ENCODE measurements at places on chromosomes 5 and 9. TPM values are rescaled to one million over a fixed set of nuclear protein-coding genes. Genes with fewer than 3 reads are reported as not detected.

HAND1 gene
- not detected for total RNA-seq

NTNG2 gene
- total RNA-seq = 2.1 TPM

DNA sequence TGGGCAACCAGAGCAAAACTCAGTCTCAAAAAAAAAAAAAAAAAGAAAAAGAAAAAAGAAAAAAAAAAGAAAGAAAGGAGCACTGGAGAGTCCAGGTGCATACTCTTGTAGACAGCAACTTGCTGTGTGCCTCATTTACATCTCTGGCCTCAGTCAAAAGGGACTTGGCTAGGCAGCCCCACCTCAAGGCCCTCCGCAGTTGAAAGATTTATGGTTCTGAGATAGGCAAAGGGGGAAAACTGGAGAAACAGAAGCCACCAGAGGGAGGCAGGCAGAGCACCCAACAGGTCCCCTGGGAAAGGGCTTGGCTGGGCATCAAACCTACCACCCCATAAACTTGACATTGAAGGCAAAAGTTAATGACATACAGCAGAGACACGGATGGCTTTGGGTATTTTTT, 6.1 kb downstream of the ORM2 start:
- H3K27ac ChIP-seq = no peak overlapping the region
- H3K36me3 ChIP-seq = peaks cover 9% of the 10 kb centered on the region
- H3K4me1 ChIP-seq = no peaks in the 10 kb centered on the region
- no peaks in the 10 kb centered on the region for H3K27me3 ChIP-seq
- no peak overlapping the region for H3K4me3 ChIP-seq
- DNase-seq = no peak

GRCh38 chr5:74546796-74547195, 93.7 kb downstream of the ENC1 start:
- DNase-seq = peak; percentile 70
- H3K27ac ChIP-seq = no peak overlapping the region
- H3K36me3 ChIP-seq = no peaks in the 10 kb centered on the region
- no peaks in the 10 kb centered on the region for H3K27me3 ChIP-seq
- H3K4me3 ChIP-seq = no peak overlapping the region

- H3K27ac ChIP-seq = peak overlapping the region; percentile 85
- peaks cover 3% of the 10 kb centered on the region for H3K4me1 ChIP-seq
- DNase-seq = peak; percentile 29
- no peaks in the 10 kb centered on the region for H3K36me3 ChIP-seq
- H3K4me3 ChIP-seq = peak overlapping the region; percentile 83
These were observed 511 bp downstream of the ARL15 start for GRCh38 chr5:54309691-54310432.

GRCh38 chr9:120532891-120533290, 47.1 kb downstream of the CDK5RAP2 start:
- no peak overlapping the region for H3K27ac ChIP-seq
- peaks cover 2% of the 10 kb centered on the region for H3K36me3 ChIP-seq
- no peaks in the 10 kb centered on the region for H3K4me1 ChIP-seq
- H3K27me3 ChIP-seq = no peaks in the 10 kb centered on the region

DNA sequence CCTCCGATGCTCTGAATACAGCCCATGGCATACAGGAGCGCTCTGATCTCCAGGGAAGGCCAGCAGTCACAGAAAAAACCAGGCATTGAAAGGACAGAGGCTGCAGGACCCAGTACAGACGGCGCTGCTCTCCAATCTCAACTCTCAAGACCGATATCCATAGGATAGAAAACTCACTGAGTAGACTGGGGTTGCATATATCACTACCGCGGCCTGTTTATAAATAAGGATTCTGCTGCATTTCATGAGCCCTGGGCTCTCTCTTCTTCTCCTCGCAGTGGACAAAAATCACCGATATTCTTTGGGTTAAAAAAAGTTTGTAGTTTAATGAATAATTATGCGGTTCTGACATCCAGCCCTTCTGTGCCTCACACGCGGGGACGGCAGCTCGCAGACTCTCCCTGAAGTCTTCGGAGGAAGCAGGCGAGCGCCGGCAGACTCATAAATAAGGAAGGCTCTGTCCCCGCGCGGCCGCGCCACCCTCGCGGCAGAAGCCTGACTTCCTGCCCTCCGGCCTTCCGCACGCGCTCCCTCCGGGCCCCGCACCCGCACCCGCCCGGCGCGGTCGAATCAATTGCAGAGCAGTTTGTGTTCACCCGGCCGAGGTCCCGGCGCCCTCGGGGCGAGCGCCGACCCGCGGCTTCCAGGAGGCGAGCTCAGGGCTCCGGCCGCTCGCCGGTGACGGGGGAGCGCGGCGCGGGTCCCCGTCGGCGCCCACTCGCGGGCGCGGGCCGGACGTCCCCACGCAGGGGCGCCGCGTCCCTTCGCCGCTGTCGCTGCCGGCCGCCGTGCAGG, at the start of gene FAM78A:
Gene FAM78A (minus strand): TSS at position 417 of the 795 bp plus-strand sequence. CDS start 331 bp downstream, at position 86.
- H3K27ac ChIP-seq = no peak within 1 kb of the TSS
- peaks cover 26% of the 10 kb centered on the region for H3K27me3 ChIP-seq
- peak within 1 kb of the TSS; percentile 46 for H3K4me3 ChIP-seq
- no peaks in the 10 kb centered on the region for H3K36me3 ChIP-seq

- no peak for DNase-seq
- peaks cover 2% of the 10 kb centered on the region for H3K27me3 ChIP-seq
- no peaks in the 10 kb centered on the region for H3K4me1 ChIP-seq
- no peaks in the 10 kb centered on the region for H3K36me3 ChIP-seq
These were observed 47.1 kb upstream of the PCA3 start for GRCh38 chr9:76717176-76717575.

DNA sequence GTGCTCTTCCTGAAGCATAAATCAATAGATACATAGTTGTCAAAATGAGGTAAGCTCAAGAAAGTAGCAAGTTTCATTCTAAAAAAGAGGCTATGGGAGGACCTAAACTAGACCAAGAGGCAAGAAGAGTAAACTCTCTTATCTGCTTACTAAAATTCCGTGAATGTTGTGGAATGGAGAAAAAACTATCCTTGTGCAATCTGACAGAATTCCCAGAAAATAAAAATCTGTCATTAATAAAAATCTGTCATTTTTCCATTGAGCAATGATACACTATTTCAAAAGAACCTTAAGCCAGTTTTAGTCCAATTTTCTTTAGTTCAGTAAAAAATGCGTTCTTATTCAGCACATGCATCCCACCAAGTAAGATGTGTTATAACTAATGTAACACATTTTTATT, 15.9 kb upstream of the FANCC start:
- H3K27ac ChIP-seq = no peak overlapping the region
- no peak overlapping the region for H3K4me3 ChIP-seq
- H3K4me1 ChIP-seq = no peaks in the 10 kb centered on the region

DNA sequence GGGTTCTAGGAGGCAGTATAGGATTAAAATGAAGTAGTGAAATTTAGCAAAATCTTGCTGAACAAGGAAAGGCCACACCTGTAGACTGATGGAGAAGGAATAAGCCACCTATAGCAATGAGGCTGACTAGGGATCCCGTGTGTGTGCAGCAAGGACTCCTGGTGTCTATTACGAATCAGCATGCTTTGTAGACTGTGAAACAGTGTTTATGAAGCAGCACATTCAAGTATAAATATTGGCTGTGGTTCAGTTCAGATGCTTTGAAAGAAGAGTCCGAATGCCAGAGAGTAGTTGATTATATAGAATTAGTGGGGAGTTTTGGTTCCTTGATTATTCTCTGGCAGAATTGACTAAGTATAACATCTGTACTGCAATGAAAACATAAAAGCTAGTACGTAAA, 41.8 kb downstream of the CAST start:
- H3K4me1 ChIP-seq = peaks cover 27% of the 10 kb centered on the region
- no peaks in the 10 kb centered on the region for H3K27me3 ChIP-seq

DNA sequence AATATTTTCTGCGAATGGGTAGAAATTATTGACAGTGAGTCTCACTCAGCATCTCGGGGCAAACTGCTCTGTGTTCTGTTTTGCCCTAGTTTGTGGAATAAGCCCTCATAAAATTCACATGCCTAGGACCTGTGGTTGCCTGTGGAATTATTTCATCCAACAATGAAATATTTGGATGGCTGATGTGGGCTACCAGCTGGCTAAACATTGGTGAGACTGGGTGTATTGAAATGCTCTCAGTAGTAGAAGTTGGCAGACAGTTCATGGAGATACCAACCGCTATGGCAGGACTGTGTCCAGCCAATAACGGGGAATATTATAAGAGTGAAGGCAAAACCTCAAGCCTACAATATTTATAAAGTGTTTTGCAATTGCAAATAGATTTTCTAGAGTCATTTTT, 344.1 kb upstream of the RPS23 start:
- H3K27ac ChIP-seq = no peak overlapping the region
- H3K36me3 ChIP-seq = no peaks in the 10 kb centered on the region
- no peaks in the 10 kb centered on the region for H3K27me3 ChIP-seq

DNA sequence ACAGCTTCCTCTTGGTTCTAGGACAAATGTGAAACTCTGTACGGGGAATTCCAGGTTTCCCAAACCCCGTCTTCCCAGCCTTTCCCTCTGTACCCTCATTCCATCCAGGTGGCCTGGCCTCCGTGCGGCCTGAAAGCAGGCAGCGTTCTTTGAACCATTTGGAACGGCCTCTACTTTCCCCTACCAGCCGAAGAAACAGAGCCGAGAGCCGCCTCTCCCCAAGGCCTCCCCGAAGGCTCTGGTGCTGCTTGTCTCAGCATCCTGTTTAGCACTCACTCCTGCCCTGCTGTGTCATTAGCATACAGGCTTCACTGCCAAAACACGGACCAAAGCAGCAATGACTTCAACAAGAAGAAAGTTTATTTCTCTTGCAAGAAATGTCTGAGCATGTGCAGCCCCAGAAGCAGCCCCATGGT, 137.7 kb downstream of the HSD17B3 start:
- no peaks in the 10 kb centered on the region for H3K4me1 ChIP-seq
- no peaks in the 10 kb centered on the region for H3K27me3 ChIP-seq
- H3K36me3 ChIP-seq = no peaks in the 10 kb centered on the region
- no peak for DNase-seq

DNA sequence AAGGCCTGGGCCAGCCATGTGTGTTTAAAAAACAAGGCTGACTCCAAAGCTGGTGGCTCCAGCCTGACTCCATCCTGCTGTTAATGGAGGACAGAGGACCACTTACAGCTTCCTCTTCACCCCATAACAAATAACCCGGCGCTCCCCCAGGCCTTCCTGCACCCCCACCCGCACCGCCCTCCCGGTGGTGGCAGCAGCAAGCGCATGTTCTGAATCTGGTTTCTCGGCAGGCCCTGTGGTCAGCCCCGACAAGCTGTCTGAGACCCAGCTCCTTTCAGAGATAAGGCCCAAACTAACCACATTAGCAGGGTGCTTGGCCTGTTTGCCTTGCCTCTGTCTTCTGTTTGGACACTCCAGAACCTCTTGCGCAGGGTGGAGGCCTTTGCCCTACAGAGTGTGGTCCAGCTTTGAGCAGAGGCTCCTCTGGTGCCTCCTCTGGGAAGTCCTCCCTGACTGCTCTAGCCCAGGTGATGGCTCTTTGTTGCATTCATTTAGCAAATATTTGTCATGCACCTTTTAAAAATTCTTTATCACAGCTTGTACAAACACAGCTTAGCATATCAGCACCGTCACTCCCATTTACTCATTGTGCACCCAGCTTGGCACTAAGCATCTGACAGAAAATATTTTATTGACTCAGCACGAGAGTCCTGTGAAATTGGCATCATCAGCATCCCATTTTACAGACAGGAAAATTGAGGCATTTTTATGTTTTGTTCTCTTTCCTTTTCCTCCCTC, 78.4 kb downstream of the NDFIP1 start:
- H3K27ac ChIP-seq = no peak overlapping the region
- no peak for DNase-seq

GRCh38 chr9:97075289-97075985, 36.5 kb upstream of the CTSV start:
- no peak overlapping the region for H3K4me3 ChIP-seq
- H3K4me1 ChIP-seq = no peaks in the 10 kb centered on the region
- H3K27ac ChIP-seq = no peak overlapping the region
- H3K27me3 ChIP-seq = no peaks in the 10 kb centered on the region
- H3K36me3 ChIP-seq = no peaks in the 10 kb centered on the region
- DNase-seq = no peak

DNA sequence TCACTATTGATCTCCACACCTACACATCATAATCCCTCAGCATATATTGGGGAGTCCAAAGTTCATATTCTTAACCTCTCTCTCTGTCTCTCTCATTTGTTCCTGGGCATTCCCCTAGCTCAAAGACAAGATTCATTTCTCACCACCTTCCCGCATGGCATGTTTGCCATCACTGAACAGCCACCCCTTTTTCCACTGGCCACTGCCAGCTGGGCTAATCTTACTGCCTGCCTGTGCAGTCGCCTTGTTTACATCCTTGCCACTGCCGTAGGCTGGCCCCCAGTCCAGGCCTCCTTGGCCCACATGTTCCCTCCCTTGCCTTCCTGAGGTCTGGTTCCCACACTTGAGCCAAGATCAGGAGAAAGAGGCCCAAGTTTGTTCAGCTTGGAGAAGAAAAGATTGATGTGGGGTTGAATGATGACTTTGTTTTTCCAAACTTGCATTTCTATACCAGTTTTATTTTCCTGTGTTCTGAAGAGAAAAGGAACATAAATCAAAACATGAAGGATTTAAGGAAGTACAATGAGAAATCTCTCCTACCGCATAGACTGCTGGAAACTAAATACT, 80.2 kb downstream of the PLAC8L1 start:
- no peak overlapping the region for H3K27ac ChIP-seq
- DNase-seq = no peak
- no peaks in the 10 kb centered on the region for H3K4me1 ChIP-seq
- H3K36me3 ChIP-seq = no peaks in the 10 kb centered on the region
- no peak overlapping the region for H3K4me3 ChIP-seq
- H3K27me3 ChIP-seq = no peaks in the 10 kb centered on the region

DNA sequence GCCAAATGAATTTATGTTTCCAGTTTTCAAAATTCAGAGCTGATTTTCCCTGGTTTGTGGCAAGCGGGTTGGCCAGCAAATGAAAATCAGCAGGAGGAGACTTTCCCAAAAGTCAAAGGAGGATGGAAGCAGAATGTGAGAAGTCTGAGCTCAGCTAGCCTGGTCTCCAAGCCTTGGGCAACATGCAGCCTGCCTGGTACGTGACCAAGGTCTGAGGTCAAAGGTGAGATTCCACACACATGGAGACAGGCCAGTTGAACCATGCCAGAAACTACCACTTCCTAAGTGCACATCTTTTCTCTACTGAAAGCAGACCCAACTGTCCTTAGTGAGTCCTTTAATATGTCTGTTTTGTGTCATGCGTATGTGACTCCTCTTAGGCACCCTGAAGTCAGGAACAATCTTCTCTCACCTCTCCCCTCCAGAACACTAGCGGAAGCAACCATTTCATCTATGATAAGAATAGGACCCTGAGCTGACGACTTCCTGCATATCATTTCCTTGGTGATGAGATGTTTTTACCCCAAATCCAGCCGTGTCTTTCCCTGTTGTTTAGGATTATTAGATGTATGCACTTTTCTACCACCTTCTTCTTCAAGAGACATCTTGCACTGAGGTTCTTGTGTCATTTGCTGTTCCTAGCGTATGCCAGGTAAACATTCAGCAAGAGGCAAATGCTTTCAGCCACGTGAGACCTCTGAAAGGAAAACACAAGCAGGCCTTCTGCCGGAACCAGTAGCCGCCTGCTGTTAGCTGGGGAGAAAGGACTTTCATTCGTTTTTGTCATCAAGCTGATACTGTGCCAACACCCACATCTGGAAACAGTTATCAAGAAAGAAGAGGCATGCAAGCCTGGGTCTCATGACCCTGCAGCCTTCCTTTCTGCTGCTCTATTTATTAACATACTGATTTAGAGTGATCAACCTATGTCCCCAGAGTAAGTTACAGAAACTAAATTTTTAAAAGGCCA, 9.7 kb upstream of the TGFBI start:
- no peak overlapping the region for H3K4me3 ChIP-seq
- peak overlapping the region; percentile 93 for H3K27ac ChIP-seq
- no peaks in the 10 kb centered on the region for H3K27me3 ChIP-seq
- peak; percentile 98 for DNase-seq
- H3K36me3 ChIP-seq = no peaks in the 10 kb centered on the region
- H3K4me1 ChIP-seq = peaks cover 44% of the 10 kb centered on the region

GRCh38 chr5:139844472-139845145, 49.0 kb downstream of the PSD2 start:
- H3K27me3 ChIP-seq = peaks cover 4% of the 10 kb centered on the region
- no peak overlapping the region for H3K27ac ChIP-seq
- H3K36me3 ChIP-seq = no peaks in the 10 kb centered on the region
- H3K4me1 ChIP-seq = no peaks in the 10 kb centered on the region
- H3K4me3 ChIP-seq = no peak overlapping the region
